ENCODE measurements at places on chromosomes 11 and 22.

DNA sequence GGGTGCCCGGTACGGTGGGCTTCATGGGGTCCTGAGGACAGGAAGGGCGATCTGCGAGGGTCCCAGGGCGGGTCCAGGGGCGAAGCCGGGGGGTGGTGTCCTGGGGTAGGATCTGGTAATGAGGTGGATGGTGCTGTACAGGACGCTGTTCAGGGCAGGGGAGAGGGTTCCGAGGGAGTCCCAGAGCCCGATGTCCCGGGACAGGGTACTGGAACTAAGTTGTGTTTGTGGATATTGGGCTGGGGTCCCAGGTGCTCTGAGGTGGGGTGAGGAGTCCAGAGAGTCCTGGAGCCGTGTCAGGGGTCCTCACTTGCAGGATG, 426 bp downstream of the LZTR1 start:
- no peak for DNase-seq

GRCh38 chr11:65574811-65575567, 864 bp upstream of the EHBP1L1 start:
- no peak for DNase-seq

GRCh38 chr11:2588809-2589537, 110.8 kb downstream of the KCNQ1OT1 start:
- no peak for DNase-seq

DNA sequence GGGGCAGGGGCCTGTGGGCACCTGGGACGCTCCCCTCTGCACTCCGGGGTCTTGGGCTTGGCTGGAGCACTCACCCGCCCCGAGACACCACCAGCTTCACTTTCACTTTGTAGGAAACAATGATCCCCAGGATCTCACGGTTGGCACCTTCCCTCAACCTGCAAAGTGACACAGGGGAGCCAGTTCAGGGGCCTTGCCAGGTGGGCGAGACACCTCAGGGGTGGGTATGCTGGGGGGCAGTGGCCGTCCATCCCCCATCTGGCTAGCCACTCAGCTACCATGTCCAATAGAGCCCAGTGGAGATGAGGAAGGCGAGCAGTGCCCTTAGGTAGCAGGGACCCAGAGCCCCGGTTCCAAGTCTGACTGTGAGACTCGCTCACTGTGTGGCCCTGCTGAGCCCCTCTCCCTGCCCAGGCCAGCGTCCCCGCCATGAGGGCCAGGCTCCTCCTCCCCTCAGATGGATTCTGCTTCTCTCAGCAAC, 32.3 kb downstream of the TPBGL start:
- DNase-seq: no peak

DNA sequence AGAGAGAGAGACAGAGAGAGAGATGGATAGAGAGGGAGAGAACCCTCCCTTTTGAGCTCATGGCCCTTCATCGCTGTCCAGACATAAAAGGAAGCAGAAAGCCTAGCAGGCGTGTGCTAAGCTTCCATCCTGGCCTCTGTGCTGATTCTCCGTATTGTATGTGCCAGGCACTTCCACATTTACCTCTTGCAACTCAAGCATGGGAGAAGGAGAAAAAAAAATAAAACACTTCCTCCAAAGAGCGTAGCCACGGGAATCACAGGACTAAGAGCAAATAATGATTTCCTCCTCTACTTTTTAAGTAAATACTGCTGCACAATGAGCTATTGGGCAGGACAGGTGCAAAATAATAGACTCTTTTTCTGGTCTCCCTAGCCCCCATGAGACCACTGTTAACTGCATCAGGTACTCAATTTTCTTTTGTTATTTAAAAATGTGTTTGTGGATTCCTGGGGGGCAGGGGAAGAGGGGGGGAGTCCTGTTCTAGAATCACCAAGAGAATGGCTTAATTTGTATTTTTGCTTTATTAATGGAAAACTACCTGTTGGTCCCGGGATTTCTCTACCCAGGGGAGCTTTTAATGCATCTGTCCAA, 154.3 kb downstream of the NXPE2 start:
- DNase-seq: no peak

DNA sequence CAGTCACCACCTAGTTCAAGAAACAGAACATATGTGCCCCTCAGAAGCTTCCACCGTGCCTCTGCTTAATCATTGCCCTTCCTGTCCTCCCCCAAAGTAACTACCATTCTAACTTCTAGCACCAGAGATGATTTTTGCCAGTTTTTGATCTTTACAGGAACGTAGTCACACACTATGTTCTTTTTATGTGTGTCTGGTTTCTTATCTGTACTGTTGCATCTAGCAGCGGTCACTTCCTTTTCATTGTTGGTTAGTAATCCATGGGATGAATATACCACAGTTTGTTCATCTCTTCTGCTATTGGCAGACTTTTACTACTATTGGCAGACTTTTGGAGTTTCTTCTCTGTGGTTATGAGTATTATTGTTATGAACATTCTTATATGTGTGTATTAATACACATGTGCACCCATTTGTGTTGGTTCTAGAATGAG, 34.6 kb downstream of the SPECC1L start:
- DNase-seq: no peak

- peak; percentile 82 for DNase-seq
These were observed 47.8 kb downstream of the DBX1 start for GRCh38 chr11:20112291-20113148.

GRCh38 chr11:77411137-77411707, 62.7 kb downstream of the PAK1 start:
- no peak for DNase-seq

DNA sequence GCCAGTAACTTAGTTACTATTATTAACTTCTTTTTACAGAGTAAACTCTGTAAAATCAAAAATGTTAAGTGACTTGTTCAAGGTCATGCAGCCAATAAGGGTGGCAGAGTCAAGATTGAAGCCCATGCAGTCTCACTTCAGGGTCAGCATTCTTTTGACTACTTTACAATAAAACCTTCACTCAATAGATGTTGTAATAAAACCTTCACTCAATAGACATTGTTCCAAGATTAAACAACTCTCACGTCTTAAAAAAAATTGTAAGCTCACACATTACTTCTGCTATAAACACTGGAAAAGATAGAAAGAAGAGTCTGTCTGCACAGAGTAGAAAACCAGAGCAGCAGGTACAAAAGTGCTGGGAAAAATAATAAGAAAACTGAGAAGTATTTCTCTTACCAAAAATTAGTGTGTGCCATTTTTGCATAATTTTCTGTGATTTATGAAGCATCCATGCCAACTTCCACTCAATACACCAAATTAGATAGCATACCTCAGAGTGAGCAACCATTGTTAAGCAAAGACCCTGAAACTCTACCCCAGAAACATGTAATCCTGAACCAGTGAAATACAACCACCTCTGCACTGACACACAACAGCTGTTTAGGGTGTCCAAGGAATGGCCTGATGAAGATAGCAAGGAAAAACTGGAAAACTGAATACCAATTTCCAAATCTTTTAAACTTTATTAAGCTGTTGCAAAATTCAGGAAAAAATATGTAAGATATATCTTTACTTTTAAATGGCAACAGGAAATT, 4.9 kb upstream of the SOX6 start:
- no peak for DNase-seq

DNA sequence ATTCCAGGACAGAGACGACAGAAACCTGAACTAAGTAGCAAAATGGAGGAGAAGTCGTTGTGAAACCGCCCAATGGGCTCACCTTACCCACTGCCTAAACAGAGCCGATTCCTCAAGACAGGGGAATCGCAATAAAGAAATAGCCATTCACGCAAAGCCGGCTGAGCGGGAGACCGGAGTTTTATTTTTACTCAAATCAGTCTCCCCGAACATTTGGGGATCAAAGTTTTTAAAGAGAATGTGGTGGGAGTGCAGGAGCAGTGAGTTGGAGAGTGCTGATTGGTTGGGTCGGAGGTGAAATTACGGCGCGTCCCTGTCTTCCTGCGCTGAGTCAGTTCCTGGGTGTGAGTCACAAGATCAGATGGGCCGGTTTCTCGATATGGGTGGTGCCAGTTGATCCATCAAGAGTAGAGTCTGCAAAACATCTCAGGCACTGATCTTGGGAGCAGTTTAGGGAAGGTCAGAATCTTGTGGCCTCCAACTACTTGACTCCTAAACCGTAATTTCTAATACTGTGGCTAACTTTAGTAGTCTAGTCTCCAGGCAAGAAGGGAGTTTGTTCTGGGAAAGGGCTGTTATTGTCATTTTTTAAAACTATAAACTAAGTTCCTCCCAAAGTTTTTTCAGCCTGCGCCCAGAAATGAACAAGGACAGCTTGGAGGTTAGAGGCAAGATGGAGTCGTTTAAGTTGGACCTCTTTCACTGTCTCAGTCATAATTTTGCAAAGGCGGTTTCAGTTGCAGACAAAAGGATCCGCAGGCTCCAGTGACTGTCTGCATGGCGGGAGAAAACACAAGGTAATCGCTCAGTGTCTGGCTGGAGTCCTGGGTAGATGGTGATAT, 34.1 kb downstream of the OR4D9 start:
- DNase-seq: no peak

- DNase-seq: no peak
These were observed 29.8 kb upstream of the CD5 start for GRCh38 chr11:61072316-61073109.

DNA sequence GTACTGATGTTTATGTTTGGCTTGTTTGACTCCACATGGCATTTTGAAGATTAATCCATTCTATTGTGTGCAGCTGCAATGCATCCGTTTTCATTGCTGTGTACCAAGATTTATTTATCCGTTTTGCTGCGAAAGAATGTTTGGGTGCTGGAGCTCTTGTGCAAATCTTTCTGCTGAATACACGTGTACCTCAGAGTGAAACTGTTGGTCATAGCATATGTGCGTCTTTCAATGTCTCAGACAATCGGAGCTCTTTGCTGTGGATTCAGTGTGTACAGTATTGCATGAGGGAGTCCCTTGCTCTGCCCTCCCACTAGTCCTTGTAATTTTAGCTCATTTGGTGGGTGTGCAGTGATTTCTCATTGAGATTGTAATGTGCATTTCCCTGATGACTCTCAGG, 545.4 kb downstream of the TBC1D22A start:
- DNase-seq: no peak

GRCh38 chr11:112132737-112133136, 31.2 kb downstream of the IL18 start:
- DNase-seq: no peak

GRCh38 chr22:31613904-31614296, 48.1 kb downstream of the PISD start:
- DNase-seq: no peak

GRCh38 chr11:68948496-68948895, 32.3 kb downstream of the MRGPRD start:
- no peak for DNase-seq

- DNase-seq: no peak
These were observed 283.5 kb downstream of the TTC28 start for GRCh38 chr22:28395920-28396753.

DNA sequence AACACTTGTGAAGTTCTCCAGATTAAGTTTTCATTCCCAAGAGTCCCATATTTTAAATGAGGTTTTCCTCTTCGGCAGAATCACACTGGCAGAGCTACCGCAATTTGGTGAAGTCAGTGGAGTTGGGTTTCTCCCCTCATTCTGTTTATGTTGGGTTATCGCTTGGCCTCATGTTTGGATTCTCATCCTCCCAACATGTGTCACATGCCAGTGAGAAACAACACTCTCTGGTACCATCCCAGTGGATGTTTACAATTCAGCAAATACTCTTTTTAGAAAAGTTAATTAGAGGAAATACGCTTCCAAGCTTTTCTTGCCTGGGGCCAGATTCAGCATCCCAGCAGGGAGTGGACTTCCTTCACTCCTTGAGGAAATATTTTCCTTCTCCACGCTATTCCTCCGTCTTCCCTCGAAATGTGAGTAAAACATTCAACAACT, 2.1 kb downstream of the PAMR1 start:
- no peak for DNase-seq

GRCh38 chr11:26096451-26096850, 235.5 kb upstream of the ANO3 start:
- DNase-seq: no peak

GRCh38 chr22:45064313-45065278, 54.8 kb upstream of the PHF21B start:
- DNase-seq: no peak

- no peak for DNase-seq
These were observed 167.3 kb downstream of the NTM start for GRCh38 chr11:131537748-131538147.

DNA sequence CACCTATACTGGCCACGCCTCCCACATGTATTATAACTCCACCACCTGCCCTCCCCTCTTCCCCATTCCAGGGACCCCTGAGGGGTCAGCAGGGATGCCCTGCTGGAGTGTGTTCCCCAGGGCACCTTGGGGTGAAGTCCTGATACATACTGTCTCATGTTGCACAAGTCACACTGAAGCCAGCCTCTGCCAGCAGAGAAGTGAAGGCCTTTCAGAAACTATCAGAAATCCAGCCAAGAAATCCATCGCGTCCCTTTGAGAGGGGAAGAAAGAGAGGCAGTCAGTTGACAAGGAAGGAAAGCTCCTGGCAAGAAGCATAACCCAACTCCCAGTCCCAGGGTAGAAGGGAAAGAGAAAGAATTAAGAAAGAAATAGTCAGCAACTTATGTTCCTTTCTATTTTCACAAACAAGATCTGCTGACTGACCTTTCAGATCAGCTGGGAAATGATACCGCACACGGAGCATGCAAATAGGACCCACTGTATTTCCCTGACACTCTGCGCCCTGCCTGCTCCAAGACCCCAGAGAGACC, 45.2 kb downstream of the SC5D start:
- DNase-seq: peak; percentile 80

DNA sequence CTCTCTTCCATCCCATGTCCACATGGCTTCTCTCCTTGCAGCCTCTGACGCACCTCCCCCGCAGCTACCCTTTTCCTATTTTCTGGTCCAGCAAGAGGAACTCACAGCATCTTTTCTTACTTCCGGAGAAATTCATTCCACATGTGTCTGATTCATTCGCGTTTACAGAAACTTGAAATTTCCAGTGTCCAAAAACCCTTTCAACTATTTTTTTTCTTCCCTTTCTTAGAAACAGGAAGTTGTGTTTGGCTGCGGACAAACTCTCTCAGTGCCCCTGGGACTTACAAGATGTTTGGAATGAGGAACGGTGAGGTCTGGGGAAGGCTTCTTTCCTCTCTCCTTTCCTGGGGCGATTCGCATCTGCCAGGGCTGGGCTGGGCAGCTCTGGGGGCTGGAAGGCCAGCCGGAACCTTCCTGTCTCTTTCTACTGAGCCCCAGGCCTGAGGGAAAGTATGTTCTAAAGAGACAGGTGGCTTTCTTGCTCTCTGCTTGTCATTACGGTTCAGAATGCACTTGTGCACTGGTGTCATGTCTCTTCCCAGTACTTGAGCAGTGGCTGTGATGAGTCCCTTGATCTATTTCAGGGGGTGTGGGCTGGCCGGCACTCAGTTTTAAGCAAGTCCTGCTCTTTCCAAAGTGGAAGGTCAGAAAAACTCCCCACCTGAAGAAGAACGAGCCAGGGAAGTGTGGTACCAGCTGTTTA, 27.5 kb downstream of the ADAMTS8 start:
- no peak for DNase-seq

- DNase-seq: no peak
These were observed 2.6 kb downstream of the MRGPRF start for GRCh38 chr11:69010361-69010891.

DNA sequence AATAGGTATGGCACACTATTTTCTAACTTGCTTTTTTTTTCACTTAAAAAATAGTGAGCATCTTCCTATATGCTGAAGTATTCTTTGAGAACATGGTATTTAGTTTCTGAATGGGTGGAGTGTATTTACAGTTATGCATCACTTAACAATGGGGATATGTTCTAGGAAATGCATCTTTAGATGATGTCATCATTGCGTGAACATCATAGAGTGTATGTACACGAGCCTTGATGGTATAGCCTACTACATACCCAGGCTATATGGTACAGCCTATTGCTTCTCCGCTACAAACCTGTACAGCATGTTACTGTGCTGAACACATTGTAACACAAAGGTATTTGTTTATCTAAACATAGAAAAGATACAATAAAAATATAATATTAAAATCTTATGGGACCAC, 124.3 kb upstream of the ASPHD2 start:
- DNase-seq: no peak

- no peak for DNase-seq
These were observed 1.1 kb upstream of the KRTAP5-7 start for GRCh38 chr11:71525938-71526495.

Data from pons (tissue), 1 donor.